ENCODE measurements at places on chromosomes 3 and 15.
A peak's percentile ranks its signal among the peaks of the same experiment; 100 is the strongest.

GRCh38 chr15:97941572-97941971, 18.9 kb upstream of the ARRDC4 start:
- DNase-seq = no peak

DNA sequence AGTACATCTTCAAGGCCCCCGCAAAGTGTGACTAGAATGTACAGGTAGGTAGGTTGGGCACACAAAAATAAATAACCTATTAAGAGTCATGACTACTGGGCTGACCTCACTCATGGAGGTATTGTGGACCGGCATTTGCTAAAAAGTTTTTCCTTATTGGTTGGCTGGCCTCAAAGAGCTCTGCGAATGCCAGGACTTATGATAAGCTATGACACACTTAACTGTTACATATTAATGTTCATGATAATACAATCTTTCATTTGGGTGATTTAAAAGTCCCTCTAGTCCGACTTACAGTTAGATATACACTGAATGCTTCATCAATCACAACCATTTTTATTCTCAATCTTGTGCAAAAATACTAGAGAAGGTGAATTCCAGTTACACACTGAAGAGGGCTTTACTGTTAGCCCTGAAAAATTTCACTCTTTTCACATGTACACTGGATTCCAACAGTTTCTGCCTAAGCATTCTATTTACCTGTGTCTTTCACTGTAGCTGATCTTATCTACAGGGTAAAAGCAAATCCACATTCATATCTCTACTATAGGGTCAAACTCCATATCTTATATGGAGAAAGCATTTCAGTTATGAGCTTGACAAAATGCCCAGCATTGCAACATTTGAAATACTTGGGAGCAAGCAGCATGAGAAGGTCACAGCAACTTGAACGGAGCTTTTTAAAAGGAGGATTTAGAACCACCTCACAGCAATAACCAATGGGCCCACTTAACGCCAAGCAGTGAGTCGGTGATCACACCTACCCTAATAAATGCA, 329.1 kb downstream of the FOXP1 start:
- no peak for DNase-seq

DNA sequence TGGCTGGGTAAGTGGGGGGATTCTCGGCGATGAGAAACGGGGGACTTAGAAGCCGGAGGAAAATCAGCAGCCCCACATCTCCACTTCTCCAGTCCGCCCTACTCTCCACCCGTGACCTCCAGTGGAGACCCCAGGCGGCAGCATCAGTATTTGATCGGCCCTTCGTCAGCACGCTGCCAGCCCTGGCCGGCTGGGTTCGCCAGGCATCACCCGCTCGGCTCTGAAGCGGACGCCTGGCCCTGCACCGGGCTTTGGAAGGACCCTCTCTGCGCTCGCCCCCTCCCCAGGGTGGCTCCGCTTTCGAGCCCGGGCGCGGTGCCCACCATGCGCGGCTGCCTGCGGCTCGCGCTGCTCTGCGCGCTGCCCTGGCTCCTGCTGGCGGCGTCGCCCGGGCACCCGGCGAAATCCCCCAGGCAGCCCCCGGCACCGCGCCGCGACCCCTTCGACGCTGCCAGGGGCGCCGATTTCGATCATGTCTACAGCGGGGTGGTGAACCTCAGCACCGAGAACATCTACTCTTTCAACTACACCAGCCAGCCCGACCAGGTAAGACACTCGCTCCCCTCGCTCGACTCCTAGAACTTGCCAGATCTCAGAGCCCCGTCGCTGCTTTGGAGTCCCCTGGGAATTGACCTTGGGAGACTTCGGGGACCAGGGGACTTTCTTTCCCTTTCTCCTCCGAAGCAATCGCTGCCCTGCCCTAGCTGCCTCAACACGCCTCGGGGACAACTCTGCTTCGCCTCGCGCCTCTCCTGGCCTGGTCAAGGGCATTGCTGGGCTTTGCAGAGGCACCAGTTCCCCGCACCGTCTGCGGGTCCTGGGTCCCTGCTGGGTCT, 561 bp downstream of the SIDT1 start:
- DNase-seq = peak; percentile 41

- no peak for DNase-seq
These were observed 519.4 kb downstream of the OCA2 start for GRCh38 chr15:27579738-27580137.
